ENCODE measurements at places on chromosomes 1 and 21.

DNA sequence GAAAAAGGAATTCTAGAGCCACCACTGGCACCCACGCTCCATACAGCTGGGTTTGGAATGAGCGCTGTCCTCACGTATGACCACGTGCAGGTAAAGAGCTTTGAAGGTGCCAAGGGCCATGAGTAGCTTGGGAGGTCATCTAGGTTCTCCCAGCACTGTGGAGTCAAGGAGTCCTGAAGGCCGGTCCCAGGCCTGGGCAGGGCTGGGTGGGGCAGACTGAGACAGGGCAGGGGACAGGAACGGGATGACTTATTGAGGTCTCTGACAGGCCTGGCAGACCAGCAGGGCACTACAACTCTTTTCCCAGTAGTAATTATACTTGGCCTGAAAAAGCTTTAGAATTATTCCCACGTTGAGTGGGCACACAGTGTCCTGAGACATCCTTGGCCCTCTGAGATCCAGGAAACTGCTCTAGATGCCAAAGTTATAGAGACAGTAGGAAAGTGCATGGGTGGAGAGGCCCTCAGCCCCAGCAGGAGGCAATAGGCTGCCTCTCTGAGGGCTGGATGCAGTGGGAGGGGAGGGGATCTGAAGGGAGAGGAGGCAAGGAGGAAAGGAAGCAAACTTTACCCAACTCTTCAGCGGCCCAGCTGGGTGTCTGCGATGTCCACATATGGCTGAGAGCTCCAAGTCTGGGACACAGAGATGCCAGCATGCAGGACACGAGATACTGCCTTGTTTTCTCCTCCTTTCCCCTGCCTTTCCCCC, 1.8 kb upstream of the CDA start:
- no peak for DNase-seq

DNA sequence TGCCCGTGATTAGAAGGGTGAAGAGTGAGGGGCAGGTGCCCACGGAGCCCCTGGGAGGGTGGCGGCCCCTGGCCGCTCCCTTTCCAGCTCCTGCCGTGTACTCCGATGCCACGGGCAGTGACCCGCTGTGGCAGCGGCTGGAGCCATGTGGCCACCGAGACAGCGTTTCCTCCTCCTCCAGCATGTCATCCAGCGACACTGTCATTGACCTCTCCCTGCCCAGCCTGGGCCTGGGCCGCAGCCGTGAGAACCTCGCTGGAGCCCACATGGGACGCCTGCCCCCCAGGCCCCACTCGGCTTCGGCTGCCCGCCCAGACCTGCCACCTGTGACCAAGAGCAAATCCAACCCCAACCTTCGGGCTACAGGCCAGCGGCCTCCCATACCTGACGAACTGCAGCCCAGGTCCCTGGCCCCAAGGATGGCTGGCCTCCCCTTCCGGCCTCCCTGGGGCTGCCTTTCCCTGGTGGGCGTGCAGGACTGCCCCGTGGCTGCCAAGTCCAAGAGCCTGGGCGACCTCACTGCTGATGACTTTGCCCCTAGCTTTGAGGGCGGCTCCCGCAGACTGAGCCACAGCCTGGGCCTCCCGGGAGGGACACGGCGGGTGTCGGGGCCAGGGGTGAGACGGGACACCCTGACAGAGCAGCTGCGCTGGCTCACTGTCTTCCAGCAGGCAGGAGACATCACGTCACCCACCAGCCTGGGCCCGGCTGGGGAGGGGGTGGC, 22.0 kb downstream of the PANK4 start:
- DNase-seq = no peak

DNA sequence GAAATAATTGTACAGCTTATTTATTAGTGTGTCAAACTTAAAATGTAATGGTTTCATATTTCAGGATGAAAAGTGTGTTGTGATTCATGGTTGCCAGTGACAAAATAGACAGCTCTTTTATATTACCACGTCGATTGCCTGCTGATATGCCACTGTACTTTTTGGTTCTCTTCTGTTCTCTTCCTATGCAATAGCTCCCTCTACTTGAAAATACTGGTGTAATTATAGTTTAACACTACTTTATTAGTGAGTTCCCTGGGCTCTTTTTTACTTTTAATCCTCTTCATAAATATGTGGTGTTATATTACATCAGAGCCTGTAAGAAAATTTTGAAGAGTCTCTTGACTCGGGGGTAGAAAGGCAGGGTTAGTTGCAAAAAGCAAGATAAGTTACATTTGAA, 111.3 kb downstream of the PATJ start:
- DNase-seq = no peak

GRCh38 chr1:175514387-175514953, 228.9 kb downstream of the TNR start:
- no peak for DNase-seq

- DNase-seq = no peak
These were observed 35.5 kb downstream of the IFNAR1 start for GRCh38 chr21:33360281-33360680.

- no peak for DNase-seq
These were observed 159.6 kb downstream of the TOMM20 start for GRCh38 chr1:234969011-234969441.

DNA sequence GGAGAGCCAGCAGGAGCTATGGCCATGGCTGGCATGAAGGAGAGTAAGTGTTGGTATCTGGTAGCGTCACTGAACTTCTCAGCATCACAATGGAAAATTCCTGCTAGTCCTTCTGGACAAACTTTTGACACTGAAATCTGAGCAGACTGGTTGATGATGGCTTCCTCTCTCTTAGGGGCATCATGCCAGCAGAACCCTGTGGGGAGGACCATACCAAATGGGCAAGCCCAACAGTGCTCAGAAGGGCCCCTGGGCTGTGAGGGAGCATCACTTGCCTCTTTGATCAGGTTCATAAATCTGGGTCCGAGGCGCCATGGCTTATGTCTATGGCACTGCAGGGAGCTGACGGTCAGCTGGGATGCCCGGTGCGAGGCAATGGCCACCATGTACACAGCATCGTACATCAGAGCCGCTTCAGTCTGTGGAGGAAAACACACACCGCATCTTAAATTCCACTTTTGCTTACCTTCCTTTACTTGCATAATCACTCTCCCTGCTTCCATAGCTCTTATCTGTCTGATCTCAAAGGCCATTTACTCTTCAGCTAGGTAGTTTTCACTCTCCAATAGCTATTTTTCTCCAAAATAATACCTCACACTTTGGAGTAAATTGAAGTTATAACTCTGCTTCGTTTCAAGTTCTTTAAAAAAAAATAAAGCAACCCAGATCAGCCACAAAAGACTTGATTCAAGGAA, 297.1 kb downstream of the GRIK1 start:
- DNase-seq = no peak

All from CD4-positive, alpha-beta T cell treated with Interleukin-15 for 4 hours (primary cell).